ENCODE measurements at places on chromosomes 16 and 17. TPM values are rescaled to one million over a fixed set of nuclear protein-coding genes. Genes with fewer than 3 reads are reported as not detected.

CPHXL2 gene
- total RNA-seq: not detected

SYCE1L gene
- total RNA-seq: 3.1 TPM

DNA sequence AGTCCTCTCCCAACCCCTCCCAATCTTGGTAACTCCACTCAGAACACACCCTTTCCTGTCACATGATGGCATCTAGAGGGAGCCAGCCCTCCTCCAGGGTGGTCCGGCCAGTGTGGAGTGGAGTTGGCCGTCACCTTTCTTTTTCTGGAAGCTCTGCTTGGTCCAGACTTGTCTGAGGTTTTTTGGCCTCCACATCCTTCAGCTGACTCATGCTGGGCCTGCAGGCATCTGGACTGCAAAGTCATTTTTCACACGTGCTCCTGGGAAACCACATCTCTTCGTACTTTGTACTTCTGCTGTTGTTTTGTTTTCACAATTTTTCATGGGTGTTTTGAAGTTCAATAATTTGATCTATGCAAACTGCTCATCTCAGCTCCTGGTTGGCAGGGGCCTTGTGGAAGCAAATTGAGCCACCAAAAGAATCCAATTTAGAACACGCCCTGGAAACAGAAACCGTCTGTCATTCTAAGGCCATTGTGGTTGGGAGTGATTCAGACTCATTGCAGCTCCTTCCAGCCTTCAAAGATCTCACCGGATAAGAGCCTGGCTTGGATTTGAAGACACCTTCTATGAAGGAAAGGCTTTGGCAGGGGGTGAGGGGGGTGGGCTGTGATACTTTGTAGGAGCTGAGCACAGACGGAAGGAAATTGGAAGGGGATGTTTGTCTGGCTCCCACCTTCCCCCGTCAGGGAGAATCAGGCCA is 42.4 kb upstream of the NF1 start:
- DNase-seq: no peak
- H3K27me3 ChIP-seq: no peaks in the 10 kb centered on the region
- H3K4me1 ChIP-seq: peaks cover 17% of the 10 kb centered on the region

SLC16A6 gene
- 0.15 TPM for total RNA-seq

GRCh38 chr17:17149520-17150447 is 56.3 kb downstream of the PLD6 start:
- peaks cover 52% of the 10 kb centered on the region for H3K36me3 ChIP-seq
- H3K4me3 ChIP-seq: no peak overlapping the region
- no peaks in the 10 kb centered on the region for H3K27me3 ChIP-seq
- peaks cover 37% of the 10 kb centered on the region for H3K4me1 ChIP-seq
- H3K27ac ChIP-seq: peak overlapping the region; percentile 68

Measured in chondrocyte (in vitro differentiated cells).